ENCODE measurements at places on chromosomes 11 and 22. TPM values are rescaled to one million over a fixed set of nuclear protein-coding genes. Genes with fewer than 3 reads are reported as not detected.

DNA sequence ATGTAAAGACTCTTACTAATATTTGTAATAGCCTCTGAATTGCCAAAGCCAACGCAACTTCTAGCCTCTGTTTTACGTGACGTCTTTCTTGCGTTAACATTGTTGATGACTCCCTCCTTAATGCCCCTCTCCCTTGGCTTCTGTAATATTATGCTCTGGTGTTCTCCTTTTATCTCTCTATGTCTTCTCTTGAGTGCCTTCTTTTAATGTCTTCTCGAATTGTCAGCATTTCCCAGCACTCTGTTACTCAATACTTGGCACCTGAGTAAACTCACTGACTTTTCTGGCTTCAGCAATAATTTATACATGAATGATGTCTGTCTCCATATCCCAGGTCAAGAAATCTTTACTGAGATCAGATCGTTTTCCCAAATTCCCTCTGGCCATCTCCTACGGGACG is 68.5 kb upstream of the DDI1 start:
- no peak for DNase-seq

- no peak for DNase-seq
Observed at GRCh38 chr22:49462795-49463194, 364.9 kb downstream of the BRD1 start.

GRCh38 chr11:117519170-117519569 is 191.5 kb downstream of the CEP164 start:
- no peak for DNase-seq

Gene TBX1
- total RNA-seq = 0.62 TPM

GRCh38 chr11:115067471-115067870 is 389.1 kb downstream of the NXPE2 start:
- no peak for DNase-seq

Data from occipital lobe (tissue), 3 donors.